ENCODE measurements at places on chromosomes 16 and 17. TPM values are rescaled to one million over a fixed set of nuclear protein-coding genes. Genes with fewer than 3 reads are reported as not detected.

GRCh38 chr16:21161211-21161610 lies 2.7 kb downstream of the LDAF1 start:
- DNase-seq, result no peak
- peaks cover 59% of the 10 kb centered on the region for H3K4me1 ChIP-seq
- H3K4me3 ChIP-seq, result no peak overlapping the region
- no peak overlapping the region for H3K27ac ChIP-seq
- H3K27me3 ChIP-seq, result no peaks in the 10 kb centered on the region

- H3K36me3 ChIP-seq, result peaks cover 4% of the 10 kb centered on the region
- H3K4me1 ChIP-seq, result peaks cover 49% of the 10 kb centered on the region
- H3K4me3 ChIP-seq, result no peak overlapping the region
- H3K27me3 ChIP-seq, result no peaks in the 10 kb centered on the region
- H3K27ac ChIP-seq, result peak overlapping the region; percentile 35
Observed at GRCh38 chr16:57377080-57377841, 5.0 kb downstream of the CX3CL1 start.

DNA sequence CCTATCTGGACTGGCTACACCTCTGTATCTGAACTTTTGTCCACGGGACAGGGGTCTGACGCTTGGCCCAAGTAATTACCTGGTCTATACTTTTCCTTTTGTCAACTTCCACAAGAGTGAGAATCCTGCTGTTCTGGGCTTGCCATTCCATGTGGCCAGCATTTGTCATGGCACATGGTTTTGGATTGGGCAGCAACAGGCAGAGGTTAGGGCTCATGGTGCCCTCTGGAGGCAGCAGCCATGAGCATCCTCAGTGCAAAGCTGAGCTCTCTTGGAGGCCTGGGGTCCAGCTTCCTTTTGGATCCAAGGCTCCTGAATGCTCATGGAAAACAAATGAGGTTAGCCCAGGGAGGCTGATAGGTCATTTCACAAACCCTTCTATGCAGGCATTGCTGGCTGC lies 7.5 kb upstream of the EDC4 start:
- no peak for DNase-seq
- H3K27me3 ChIP-seq, result no peaks in the 10 kb centered on the region
- H3K4me1 ChIP-seq, result peaks cover 37% of the 10 kb centered on the region
- peaks cover 53% of the 10 kb centered on the region for H3K36me3 ChIP-seq
- H3K4me3 ChIP-seq, result no peak overlapping the region
- no peak overlapping the region for H3K27ac ChIP-seq

The KRT15 gene
- 1,067 TPM for total RNA-seq

DNA sequence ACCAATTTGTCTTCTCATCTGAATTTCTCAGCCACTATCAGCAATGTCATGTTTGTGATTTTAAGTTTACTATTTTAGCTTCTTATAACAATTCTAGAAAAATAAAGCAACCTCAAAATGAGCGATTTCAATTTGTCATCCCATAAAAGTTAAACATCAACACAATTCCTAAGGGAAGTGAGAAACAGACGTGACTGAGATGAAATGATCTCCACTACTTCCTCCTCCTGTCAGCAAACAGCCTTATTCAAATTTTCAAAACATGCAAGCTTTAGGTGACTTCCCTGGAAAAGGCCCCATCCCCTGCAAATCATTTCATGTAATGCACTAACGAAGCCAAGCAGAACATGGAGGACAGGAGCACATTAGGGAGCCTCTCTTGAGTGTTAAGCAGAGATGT lies 64.9 kb downstream of the ZNF652 start:
- DNase-seq, result no peak
- H3K4me3 ChIP-seq, result no peak overlapping the region
- no peaks in the 10 kb centered on the region for H3K4me1 ChIP-seq
- peaks cover 24% of the 10 kb centered on the region for H3K36me3 ChIP-seq
- no peak overlapping the region for H3K27ac ChIP-seq
- no peaks in the 10 kb centered on the region for H3K27me3 ChIP-seq

GRCh38 chr17:44014133-44014436 lies 678 bp downstream of the TMEM101 start:
- no peaks in the 10 kb centered on the region for H3K27me3 ChIP-seq
- peak overlapping the region; percentile 84 for H3K4me3 ChIP-seq
- peaks cover 12% of the 10 kb centered on the region for H3K4me1 ChIP-seq
- H3K27ac ChIP-seq, result no peak overlapping the region
- H3K36me3 ChIP-seq, result peaks cover 10% of the 10 kb centered on the region

The PDE6G gene
- total RNA-seq, result not detected

GRCh38 chr16:15942931-15943690 lies 6.3 kb upstream of the ABCC1 start:
- no peak overlapping the region for H3K4me3 ChIP-seq
- no peaks in the 10 kb centered on the region for H3K27me3 ChIP-seq
- peaks cover 4% of the 10 kb centered on the region for H3K4me1 ChIP-seq
- DNase-seq, result no peak
- no peak overlapping the region for H3K27ac ChIP-seq
- H3K36me3 ChIP-seq, result no peaks in the 10 kb centered on the region

DNA sequence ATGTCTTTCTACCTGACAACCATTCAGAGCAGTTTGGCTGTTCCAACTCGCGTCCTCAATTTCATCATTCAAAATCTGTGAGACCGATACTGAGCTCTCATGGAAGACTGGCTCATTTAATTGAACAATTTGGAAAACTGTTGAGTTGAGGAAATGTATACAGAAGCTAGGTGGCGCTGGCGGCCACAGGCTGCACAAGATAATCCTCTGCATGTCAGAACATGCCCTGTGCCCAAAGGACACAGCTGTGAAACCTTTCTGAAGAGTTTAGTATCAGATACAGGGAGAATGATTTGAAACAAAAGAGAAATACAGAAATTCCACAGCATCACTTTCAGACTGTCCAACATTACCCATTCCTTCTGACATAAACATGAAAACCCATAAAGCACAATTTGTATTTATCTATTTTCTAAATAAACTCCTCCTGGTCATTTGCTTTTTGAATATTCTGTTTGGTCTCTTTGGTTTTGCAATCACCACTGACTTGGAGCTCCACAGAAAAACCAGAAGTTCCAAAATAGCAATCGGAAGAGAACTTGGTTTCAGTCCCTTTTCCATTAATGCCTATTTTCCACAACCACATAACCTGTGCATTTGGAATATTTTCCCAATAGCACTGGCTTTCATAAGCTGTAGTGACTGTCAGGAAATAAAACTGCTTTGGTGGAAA lies 192.8 kb downstream of the MAP2K6 start:
- peaks cover 37% of the 10 kb centered on the region for H3K4me1 ChIP-seq
- no peaks in the 10 kb centered on the region for H3K36me3 ChIP-seq
- H3K27me3 ChIP-seq, result no peaks in the 10 kb centered on the region
- H3K27ac ChIP-seq, result peak overlapping the region; percentile 49
- DNase-seq, result peak; percentile 80

GRCh38 chr17:2002767-2003329 lies 22.3 kb downstream of the RTN4RL1 start:
- DNase-seq, result no peak
- peak overlapping the region; percentile 73 for H3K27ac ChIP-seq
- no peaks in the 10 kb centered on the region for H3K27me3 ChIP-seq

GRCh38 chr17:42441371-42442195 lies 17.1 kb upstream of the ATP6V0A1 start:
- H3K27ac ChIP-seq, result no peak overlapping the region
- peak; percentile 19 for DNase-seq
- no peak overlapping the region for H3K4me3 ChIP-seq
- peaks cover 4% of the 10 kb centered on the region for H3K4me1 ChIP-seq

- DNase-seq, result no peak
- no peak overlapping the region for H3K4me3 ChIP-seq
- H3K36me3 ChIP-seq, result no peaks in the 10 kb centered on the region
- no peaks in the 10 kb centered on the region for H3K27me3 ChIP-seq
- H3K27ac ChIP-seq, result no peak overlapping the region
- H3K4me1 ChIP-seq, result peaks cover 27% of the 10 kb centered on the region
Observed at GRCh38 chr17:10748531-10749181, 18.8 kb upstream of the TMEM220 start.

The RAB37 gene
- 0.38 TPM for total RNA-seq

- no peak for DNase-seq
- H3K4me1 ChIP-seq, result no peaks in the 10 kb centered on the region
- H3K36me3 ChIP-seq, result no peaks in the 10 kb centered on the region
Observed at GRCh38 chr17:12320286-12320685, 299.6 kb downstream of the MAP2K4 start.

GRCh38 chr16:27217256-27217655 lies 13.9 kb downstream of the KDM8 start:
- H3K4me3 ChIP-seq, result no peak overlapping the region
- H3K27ac ChIP-seq, result no peak overlapping the region
- peaks cover 22% of the 10 kb centered on the region for H3K36me3 ChIP-seq
- no peak for DNase-seq
- no peaks in the 10 kb centered on the region for H3K4me1 ChIP-seq

The DOC2A gene
- not detected for total RNA-seq

The TP53TG3E gene
- not detected for total RNA-seq

The GAS7 gene
- total RNA-seq, result 79.2 TPM

DNA sequence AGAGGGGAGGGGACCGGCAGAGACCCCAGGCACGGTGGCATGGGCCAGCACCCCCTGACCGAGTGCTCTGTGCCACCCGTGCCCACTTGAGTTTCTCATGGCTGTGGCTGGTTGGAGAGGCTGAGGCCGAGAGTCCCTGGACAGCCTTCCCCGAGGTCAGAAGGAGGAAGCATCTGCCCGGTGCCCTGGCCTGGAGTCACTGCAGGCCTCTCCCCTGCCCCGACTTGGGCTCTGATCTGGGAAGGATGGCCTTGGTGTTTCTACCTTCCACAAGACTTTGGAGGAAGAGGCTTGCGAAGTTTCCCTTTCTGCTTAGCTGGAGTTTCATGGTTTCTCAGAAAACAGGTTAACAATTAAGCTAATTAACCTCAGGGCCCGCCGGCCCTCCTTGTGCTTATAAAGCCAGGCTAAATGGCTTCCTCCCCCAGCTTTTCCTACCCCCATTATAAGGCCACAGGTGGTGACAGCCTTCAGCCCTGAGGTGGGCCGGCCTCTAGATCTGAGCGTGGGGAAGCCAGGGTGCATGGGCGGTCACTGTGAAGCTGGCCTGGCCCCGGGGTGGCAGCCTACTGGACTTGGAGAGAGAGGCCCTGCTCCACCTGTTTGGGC lies 17.3 kb downstream of the LLGL2 start:
- peak; percentile 57 for DNase-seq
- no peaks in the 10 kb centered on the region for H3K36me3 ChIP-seq
- H3K4me3 ChIP-seq, result no peak overlapping the region
- peaks cover 27% of the 10 kb centered on the region for H3K4me1 ChIP-seq
- no peaks in the 10 kb centered on the region for H3K27me3 ChIP-seq

GRCh38 chr17:72463287-72464102 lies 342.7 kb downstream of the SOX9 start:
- DNase-seq, result no peak
- H3K27ac ChIP-seq, result no peak overlapping the region
- no peaks in the 10 kb centered on the region for H3K36me3 ChIP-seq
- no peak overlapping the region for H3K4me3 ChIP-seq
- peaks cover 34% of the 10 kb centered on the region for H3K4me1 ChIP-seq
- H3K27me3 ChIP-seq, result no peaks in the 10 kb centered on the region

DNA sequence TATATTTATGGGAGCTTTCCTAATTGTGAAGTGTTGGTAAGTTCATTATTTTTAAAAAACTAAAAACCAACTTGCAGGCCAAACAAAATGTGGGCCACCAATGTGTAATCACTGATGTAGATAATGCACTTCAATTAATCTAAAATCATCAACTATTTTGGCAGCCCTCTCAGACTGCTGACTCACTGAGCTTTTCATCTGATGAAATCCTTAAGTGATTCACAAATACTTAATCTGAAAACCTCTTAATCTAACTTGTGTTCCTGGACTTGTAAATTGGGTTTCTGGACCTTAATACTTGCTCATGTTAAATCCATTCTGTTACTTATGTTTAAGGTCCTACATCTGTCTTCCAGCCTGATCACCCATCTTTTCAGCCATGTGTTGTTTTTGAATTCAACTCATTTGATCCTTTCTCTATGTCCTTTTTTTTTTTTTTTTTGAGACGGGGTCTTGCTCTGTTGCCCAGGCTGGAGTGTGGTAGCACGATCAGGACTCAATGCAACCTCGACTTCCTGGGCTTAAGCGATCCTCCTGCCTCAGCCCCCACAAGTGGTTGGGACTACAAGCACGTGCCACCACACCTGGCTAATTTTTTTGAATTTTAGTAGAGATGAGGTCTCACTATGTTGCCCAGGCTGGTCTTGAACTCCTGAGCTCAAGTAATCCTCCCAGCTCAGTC lies 39.0 kb downstream of the PRKCB start:
- H3K36me3 ChIP-seq, result no peaks in the 10 kb centered on the region
- H3K27me3 ChIP-seq, result no peaks in the 10 kb centered on the region
- H3K4me1 ChIP-seq, result no peaks in the 10 kb centered on the region
- no peak overlapping the region for H3K27ac ChIP-seq
- no peak for DNase-seq
